T-helper 2 cell treated with Interferon-gamma antibody and Interleukin-4, amounts not matched to agents 5 μg/mL and 100 μg/mL, for 36 hours (primary cell): ENCODE measurements at places on chromosomes 7 and 10.

DNA sequence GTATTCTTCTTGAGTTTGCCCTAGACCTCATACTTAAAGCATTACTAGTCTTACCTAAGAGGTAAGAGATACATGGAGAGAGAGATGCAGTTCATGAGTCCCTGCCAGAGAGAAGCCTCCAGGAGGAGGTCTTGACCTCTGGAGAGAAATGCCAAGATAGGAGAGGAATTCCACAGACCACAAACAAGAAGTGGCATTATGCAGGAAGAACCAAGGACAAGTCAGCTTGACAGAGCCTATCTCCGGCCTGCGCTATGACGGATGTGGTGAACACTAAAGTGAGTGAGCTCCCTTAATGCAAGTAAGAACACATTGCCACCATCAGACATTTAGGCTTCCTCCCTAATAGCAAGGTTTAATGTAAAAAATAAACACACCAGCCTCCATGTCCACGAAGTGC is 27.9 kb upstream of the COL1A2 start:
- no peak for DNase-seq

GRCh38 chr7:65809259-65809981 is 63.5 kb upstream of the VKORC1L1 start:
- no peak for DNase-seq

GRCh38 chr10:115063701-115064658 is 29.2 kb upstream of the ATRNL1 start:
- DNase-seq, result no peak

GRCh38 chr10:60461688-60462087 is 72.0 kb upstream of the ANK3 start:
- no peak for DNase-seq

DNA sequence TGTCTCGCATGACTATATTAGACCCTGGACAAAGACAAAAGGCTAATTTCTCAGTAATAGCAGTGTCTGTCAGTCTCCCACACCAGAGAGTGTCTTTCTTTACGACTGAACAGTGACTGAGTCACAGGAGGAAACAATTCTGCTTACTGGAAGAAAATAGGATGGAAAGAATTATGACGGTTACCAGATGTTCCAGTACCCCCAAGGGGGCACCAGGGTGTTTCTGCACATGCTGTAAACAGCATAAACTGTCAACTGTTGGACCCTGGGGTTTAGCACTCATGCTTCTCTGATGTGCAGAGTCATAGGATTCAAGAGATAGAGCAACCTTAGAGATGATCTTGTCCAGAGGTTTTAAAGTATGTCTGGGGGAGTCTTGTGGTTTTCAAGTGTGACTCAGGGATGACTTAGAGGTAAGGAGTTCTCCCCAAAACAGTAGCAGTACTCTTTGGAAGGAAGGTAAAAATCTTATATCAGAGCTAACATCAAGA is 291.7 kb downstream of the THSD7A start:
- DNase-seq, result no peak

- DNase-seq, result no peak
These were observed 240.2 kb downstream of the ADAM12 start for GRCh38 chr10:126147866-126148587.

DNA sequence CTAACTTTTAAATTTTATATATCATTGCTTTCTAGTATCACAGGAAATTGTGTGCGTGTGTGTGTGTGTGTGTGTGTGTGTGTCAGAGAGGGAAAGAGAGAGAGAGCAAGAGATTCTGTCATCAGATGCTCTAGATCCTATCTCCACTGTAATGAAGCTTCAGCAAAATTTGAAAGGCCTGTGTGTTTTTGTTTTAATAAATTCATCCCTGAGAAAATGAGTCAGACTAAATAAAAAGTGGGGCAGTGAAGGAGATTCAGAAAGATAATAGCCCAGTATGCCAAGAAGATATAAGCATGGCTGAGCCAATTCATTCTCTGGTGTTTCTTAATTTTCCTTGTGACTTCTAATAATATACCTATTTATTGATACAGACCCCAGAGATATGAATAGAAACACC is 184.2 kb upstream of the TMEM196 start:
- no peak for DNase-seq

DNA sequence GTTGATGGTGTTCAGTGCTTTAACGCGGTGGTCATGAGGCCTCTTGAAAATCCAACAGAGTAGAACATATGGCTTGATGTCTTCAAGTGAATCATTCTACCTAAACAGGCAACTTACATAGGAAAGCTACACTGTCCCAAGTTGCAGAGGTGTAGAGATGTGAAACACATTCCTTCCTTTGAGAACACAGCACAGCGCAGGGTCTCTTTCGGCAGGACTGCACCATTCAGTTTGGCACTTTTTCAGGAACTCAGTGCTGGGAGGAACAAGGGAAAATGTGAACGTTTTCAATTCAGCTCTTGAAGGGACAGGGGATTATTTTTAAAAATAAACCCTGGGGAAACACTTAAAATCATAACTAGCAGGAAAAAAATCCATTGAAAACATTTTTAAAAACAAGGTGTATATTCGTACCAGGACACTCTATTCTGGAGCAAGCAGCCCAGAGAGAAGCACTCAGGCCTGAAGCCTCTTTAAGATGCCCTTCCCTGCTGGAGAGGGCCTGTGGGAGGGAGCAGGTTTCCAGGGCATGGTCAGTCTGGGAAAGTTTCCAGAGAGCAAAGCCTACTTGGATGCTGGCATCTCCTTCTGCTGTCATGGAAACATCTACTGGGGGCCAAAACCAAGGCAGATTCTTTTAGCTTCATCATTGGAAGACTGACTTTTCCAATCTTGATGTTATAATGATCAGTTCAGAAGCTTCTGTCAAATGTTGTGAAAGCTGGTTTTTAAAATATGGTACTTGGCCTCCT is 60.4 kb upstream of the NPVF start:
- no peak for DNase-seq

- DNase-seq, result no peak
These were observed 34.4 kb downstream of the PITRM1 start for GRCh38 chr10:3137958-3138726.

GRCh38 chr10:133129071-133129858 is 30.8 kb upstream of the KNDC1 start:
- DNase-seq, result no peak

GRCh38 chr7:69684369-69685292 is 86.4 kb downstream of the AUTS2 start:
- no peak for DNase-seq

GRCh38 chr10:10869592-10869991 is 148.1 kb upstream of the CELF2 start:
- DNase-seq, result no peak

- DNase-seq, result no peak
These were observed 22.3 kb downstream of the AHCYL2 start for GRCh38 chr7:129247087-129247486.

DNA sequence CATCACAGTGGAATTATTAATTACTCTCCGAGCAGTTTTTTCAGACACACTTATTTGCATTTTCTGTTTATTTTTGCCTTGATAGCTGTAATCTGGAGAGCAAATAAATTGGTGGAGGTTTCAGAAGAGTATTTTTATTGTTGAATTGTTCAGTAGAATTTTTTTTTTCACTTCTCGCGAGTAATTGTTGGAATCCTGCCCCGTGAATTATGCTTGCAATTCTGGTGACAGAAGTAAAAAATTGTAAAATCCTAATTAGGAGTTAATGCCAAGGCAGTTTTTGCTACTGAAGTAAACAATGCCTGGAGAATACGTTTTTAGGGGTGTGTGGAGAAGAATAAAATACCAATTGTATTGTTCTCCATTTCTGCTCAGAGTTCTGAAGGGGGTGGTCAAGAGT is 88.2 kb downstream of the AOAH start:
- no peak for DNase-seq

DNA sequence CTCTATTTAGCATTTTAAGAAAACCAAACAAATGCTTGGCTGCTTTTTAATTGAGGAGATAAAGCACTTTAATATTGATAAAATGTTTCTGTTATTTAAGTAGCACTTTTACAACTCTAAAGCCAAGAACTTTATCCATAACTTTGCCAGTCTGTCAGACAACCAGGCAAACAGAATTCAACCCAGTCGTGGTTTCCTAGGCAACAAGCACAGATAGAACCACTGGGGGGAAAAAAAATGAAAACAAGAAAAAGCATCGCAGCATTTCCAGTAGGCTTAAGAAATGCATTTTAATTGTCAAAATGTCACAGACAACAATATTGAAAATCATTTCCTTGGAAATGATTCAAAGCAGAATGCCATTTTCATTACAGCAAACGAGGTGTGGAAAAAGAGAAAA is 323.4 kb downstream of the PARD3 start:
- DNase-seq, result no peak

DNA sequence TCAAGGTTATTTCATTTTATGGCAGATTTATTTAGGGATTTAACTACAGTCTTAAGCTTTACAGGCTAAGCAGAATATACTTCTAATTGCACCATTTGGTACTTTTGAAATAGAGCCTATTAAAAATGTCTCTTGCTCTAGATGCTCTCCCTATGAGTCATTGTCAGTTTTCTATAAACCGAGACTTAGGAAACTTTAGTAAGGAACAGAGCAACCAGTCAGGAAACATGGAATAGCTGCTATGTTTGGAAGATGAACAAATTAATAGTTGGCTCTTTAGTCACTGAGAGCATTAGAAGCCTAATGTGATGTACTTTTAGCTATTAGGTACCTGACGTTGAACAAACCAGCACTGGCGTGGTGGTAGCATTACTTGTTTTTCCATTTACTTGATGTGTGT is 35.3 kb downstream of the INPP5F start:
- DNase-seq, result no peak
